ENCODE measurements at places on chromosomes 2 and 18.

DNA sequence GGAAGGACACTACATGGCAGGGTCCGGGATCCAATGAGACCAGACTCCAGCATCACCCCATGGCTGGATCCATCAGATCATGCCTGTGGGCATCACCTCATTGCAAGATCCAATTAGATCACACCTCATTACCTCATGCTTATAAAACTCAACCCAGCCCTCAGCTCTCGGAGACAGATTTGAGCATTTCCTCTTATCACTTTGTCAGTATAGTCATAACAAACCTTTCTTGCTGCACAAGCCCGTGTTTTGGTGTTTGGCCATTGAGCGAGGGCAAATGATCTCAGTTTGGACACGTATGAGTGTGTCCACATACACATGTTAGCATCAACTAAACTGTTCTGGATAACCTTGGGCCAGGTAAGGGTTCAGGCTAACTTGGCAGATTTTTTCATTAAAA lies 58.8 kb downstream of the CCDC195 start:
- ATAC-seq = no peak

DNA sequence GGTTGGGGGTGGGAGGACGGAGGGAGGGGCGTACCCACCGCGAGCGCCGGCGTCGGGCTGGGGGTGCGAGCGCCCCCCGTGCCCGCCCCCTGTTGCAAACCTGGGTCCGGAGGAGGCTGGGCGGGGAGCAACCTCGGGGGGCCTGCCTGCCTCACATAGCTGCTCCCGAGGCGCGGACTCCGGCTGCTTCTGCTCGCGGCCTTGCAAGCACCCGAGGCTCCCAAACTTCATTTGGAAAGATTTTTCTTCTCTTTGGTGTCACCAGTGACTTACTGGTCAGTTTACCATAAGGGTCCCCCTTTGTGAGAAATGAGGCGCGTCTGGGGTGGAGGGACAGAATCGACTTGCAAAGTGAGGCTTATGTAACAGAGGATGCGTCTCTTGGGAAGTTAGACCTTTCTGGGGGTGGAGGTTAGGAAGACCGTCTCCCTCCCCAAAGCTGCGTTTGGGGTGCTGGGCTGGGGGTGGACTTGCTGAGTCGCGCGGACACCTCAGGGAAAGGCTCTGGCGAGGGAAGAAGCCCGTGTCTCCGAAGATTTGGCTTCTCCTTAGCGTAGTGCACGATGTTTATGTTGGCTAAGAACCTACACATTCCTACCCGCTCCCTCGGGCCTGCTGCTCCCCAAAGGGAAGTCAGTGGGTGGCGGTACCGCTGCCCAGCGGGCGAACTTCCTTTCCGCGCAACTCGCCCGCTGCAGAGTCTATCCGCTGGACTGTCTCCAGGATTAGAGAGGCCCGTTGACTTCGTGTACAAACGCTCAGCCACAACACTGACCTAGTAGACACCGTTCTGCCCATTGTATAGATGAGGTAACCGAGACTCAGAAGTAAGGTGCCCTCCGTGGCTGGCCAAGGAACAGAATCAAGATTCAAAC lies 559 bp downstream of the TMEM37 start:
- ATAC-seq = peak; percentile 13

DNA sequence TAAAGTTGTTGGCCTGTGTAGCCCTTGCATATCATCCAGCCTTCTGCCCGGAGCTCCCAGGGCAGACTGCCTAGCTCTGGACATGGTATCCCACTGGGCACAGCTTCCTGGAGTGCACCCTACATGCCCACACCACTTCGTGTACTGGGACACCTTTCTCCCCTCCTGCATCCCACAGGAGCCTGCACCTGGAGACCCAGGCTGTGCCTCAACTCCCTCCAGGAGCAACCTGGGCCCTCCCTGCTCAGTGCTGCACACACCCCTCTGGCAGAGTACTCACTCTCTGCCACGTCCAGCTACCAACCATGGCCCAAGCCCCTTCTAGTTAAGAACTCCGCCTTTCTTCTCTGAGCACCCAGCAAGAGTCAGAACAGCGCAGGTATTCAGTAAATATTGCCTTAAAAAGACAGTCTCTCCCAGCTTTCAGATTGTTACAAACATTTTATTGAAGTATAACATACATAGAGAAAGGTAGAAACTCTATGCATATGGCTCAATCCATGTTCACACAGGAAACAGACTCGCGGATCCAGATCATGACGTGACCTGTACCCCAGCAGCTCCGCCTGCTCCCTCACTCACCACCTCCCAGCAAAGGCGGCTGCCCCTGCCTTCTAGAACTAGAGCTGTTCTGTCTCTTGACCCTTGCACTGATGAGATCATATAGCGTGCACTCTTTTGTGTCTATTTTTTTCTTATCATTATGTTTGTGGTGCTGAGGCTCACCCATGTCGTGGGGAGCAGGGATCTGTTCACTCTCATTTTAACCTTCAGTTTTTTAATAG lies 98.4 kb upstream of the MYCN start:
- ATAC-seq = peak; percentile 92

GRCh38 chr2:37617119-37617892 lies 54.1 kb downstream of the CDC42EP3 start:
- no peak for ATAC-seq

- no peak for ATAC-seq
Observed at GRCh38 chr2:234258562-234259141, 208.2 kb downstream of the SPP2 start.

DNA sequence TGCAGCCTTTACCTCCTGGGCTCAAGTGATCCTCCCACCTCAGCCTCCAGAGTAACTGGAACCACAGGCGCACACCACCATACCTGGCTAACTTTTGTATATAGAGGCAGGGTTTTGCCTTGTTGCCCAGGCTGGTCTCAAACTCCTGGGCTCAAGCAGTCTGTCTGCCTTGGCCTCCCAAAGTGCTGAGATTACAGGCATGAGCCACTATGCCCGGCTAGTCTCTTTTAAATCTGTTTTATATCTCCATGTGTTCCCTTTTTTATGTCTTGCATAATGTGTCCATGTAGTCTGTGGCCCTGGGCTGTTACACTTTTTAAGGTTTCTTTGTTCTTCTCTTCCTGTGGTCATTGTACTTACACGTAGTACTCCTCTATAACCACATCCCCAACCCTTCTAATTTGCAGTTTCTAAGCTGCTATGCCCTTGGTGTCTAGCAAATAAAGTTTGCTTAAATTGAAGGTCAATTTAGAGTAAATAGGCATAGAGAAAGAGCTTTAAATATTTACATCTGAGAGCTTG lies 168.2 kb downstream of the MCFD2 start:
- ATAC-seq = no peak

GRCh38 chr2:84493514-84493913 lies 22.8 kb upstream of the DNAH6 start:
- ATAC-seq = no peak

- ATAC-seq = no peak
Observed at GRCh38 chr2:61816480-61817355, 37.1 kb downstream of the FAM161A start.

Measured in motor neuron (in vitro differentiated cells).